ENCODE measurements at places on chromosomes 7 and 10.

DNA sequence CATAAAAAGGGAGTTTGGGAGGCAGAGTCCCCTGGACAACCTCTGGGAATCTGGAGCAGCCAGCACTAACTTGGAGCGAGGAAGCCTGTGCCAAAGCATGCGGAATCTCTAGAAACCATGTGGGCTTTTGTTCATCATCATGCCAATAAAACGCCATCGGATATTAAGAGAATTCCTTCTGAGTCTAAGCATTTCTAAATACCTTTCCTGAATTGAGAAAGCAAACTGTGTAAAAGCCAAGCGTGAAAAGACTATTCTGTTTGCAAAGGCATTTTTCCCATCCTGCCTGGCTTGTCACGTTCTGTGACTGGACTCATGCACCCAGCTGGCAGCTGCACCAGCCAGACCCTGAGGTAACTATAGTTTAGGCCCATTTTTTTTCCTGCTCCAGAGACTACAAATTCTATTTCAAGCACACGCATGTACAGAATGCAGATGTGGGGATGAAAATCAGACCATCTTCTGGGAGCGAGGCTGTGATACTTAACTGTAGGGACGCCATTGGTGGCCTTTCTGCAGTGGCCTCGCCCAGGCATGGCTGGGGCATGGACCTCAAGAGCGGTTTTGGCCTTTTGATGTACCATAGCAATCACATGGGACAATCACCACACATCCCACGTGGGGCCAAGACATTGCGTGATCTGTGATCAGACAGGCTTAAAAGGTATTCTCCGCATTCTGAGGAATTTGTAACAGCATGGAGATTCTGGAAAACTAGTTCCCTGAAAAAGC lies 218.9 kb downstream of the KIAA1217 start:
- DNase-seq = no peak

DNA sequence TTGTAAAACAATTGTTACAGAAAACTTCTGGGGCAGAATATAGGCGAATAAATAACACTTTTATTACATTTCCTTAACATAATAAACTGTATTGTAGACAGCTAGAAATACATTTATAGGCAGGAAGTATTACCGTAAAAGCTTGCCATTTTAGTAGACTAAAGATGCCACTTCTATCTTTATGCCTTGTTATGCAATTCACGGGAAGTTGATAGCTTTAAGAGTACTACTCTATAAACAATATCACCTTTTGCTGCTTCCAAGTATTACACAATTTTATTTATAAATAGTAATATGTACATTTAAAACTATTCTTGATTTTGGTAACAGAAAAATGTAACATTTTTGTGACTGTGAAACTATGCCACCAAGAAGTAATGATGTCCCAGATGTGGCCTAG lies 37.9 kb downstream of the PALS2 start:
- no peak for DNase-seq

DNA sequence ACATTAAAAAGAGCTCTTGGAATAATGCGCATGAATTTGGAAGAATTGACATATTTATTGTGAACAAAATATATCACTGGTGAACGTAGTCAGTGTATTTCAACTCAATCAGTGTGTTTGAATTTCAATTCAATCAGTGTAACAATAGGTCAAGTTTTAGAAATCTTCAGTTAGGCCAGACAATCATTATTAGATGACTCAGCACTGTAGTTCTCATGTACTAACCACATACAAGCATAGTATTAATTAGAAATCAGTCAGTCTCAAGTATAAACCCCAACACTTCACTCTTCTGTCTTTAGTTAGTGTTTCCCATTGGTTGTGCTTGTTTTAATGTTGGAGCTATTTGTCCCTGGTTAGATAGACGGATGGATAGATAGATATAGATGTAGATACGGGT lies 1247.9 kb downstream of the NXPH1 start:
- no peak for DNase-seq

- DNase-seq = peak; percentile 40
Observed at GRCh38 chr10:91088300-91089140, 131.9 kb upstream of the PCGF5 start.

GRCh38 chr10:104342941-104343411 lies 4.7 kb upstream of the ITPRIP start:
- DNase-seq = no peak

DNA sequence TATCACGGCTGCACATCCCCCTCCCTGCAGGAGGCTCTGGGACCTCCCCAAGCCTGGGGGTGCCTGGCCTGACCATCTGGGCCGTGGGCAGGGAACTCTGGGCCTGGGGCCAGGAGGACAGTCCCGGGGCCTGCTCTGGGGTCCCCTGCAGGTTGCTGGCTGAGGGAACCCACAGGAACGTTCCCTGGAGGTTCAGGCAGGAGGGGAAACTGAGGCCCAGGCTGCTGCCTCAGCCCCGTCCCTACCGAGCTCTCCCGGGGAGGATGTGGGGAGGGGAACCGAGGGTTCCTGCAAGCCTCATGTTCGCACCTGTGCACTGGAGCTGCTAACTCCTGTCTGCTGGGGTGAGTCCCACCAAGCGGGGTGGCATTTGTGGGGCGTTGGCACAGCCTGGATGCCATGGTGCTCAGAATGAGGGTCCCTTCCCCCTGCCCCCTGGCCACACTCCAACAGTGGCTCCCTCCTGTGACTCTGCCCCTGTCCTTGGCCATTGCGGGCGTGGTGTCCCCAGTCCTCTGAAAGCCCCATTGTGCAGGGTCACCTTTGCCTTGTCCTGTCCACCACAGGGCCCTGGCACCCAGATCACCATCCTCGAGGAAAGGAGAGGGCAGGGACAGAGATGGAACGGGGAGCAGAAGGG lies 9.4 kb downstream of the ELFN1 start:
- DNase-seq = no peak

- DNase-seq = no peak
Observed at GRCh38 chr10:570628-571163, 118.8 kb downstream of the DIP2C start.

DNA sequence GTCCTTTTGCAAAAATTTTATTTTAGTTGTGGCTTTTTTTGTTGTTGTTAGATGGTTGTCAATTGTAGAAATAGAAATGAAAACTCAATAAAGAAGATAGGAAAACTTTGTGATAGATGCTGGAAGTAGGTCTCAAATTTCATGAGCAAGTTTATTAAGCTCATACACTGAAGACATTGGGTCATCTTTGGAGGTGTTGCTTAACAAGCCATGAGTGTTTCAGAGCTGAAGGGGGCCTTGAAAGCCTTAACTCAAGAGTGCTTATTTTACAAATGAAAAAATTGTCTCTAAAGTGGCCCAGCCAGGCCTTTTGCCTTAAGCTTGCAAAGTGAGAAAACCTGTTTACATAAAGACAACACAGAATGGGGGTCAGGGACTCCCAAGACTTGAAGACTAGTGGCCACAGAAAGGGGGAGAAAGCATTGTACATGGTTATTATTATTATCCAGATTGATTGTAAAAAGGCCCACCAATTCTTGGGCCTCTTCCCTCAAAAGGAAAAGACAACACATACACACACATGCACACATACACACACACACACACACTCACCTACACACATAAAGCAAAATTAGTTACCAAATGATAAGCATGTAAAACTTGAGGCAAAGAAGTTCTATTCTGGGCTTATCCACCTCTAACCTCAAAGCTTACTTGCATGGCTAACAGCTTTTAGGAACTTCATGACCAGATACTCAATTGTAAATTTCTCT lies 49.7 kb upstream of the GLCCI1 start:
- no peak for DNase-seq

DNA sequence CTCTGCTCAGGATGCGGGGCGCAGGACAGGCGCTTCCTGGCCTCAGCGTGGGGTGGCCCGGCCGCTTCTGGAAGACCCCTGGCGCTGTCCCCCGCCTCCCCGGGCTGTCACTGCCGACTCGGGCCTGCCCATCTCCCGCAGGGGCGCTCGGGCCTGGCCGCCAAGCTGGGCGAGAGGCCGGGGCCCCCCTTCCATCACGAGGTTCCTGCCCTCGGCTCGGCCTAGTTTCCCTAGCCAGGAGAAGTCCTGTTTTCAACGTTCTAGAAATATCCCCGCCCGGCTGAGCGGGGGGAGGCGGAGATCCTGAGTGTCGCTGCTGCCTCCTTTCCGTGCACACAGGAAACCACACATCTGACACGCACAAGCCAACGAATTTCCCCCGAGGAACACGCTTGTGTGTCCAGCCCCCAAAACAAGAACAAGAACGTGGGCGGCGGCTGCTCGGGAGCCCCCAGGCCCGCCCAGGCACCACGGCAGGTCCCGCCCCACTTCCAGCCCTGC lies 33.7 kb downstream of the AP5Z1 start:
- peak; percentile 67 for DNase-seq

DNA sequence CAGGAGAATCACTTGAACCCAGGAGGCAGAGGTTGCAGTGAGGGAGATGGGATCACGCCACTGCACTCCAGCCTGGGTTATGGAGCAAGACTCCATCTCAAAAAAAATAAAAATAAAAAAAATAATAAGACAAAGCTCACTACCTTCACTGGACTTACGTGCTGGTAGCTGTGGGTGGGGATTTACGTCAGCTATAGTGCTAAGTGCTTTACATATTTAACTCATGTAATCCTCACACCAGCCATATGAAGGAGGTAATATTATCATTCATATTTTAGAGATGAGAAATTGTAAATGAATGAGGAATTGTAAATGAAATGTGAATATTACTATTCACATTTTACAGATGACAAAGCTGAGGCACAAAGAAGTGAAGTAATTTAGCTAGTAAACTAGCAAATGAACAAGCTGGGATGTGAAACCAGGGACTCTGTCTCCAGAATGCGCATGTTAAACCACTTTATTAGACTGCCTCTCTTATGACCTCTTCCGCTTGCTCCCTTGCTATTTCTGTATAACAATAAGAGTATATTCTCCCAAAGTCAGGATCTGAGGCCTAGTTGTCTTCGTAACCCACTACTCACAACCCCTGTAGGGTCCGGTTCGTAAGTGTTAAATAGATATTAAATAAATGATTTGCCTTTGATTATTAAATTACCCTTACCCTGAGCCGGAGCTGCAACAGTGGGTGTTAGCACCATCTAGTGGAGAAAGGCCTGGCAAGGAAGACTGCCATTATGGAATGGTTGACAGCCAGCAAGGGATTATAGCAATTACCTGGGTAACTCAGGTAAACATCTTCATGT lies 70.2 kb downstream of the HTR7 start:
- DNase-seq = no peak

GRCh38 chr10:124145109-124145870 lies 51.9 kb upstream of the CHST15 start:
- DNase-seq = no peak

GRCh38 chr7:7099584-7100014 lies 82.7 kb upstream of the C1GALT1 start:
- no peak for DNase-seq

- no peak for DNase-seq
Observed at GRCh38 chr7:86844608-86845007, 200.9 kb downstream of the GRM3 start.

DNA sequence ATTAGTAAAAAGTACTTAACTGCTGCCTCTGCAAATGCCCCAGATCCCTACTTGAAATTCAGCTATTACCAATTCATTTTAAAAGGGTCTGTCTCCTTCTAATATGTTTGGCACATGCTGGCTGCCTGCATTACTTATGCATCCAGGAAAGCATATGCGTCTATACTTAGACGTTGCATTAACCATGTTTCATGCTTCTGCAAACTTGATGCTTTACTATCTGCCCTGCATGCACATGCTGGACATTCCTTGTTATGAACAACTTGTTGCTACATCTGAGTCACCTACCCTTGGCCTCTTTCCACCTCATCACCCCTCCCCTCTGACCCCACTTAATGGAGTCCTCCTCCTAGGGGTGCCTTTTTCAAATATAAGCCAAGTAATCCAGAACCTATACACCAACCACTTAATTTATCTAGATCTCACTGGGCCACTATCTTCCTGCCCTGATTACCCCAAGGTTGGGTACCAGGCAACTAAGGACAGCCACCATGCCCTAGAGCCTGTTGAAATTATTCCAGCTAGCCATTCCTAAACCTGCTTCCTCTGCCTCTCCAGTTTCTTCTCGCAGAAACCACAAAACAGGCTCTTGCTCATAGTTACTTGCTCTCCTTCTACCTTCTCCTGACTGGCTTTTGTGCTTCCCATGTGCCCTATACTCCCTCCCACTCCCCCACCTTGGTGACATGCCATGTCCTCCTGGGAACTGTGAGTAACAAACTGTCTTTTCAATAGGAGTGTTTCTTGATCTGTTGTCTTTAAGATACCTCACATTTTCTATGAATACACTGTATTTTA lies 1187.9 kb downstream of the REEP3 start:
- DNase-seq = no peak

GRCh38 chr10:71565284-71566000 lies 154.1 kb downstream of the C10orf105 start:
- no peak for DNase-seq

GRCh38 chr10:49610458-49611165 lies 502 bp downstream of the SLC18A3 start:
- no peak for DNase-seq

DNA sequence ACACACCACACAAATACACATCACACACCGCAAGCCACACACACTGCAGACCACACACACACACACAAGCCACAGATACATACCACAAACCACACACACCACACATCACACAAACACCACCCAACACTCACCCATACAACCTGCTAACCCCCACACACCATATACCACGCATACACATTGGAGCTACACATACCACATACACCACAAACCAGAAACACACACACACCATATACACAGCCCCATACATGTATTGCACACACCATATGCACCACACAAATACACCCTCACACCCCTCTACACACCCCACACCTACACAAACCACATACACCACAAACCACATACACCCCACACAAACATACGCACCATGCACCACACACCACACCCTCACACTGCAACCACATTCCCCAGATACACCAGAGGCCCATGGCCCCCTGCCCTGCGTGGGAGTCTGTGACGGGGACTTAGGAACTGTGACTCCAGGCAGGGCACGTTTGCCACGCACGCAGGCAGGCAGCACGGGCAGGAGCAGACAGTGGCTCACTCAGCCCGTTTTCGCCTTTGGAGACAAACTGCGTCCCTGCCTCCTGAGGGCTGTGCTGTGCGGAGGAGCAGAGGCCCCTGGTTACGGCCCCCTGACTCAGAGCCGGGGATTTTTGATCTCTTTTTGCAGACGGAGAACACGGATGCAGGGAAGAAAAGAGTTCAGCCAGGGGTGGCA lies 52.6 kb downstream of the TMEM209 start:
- no peak for DNase-seq

DNA sequence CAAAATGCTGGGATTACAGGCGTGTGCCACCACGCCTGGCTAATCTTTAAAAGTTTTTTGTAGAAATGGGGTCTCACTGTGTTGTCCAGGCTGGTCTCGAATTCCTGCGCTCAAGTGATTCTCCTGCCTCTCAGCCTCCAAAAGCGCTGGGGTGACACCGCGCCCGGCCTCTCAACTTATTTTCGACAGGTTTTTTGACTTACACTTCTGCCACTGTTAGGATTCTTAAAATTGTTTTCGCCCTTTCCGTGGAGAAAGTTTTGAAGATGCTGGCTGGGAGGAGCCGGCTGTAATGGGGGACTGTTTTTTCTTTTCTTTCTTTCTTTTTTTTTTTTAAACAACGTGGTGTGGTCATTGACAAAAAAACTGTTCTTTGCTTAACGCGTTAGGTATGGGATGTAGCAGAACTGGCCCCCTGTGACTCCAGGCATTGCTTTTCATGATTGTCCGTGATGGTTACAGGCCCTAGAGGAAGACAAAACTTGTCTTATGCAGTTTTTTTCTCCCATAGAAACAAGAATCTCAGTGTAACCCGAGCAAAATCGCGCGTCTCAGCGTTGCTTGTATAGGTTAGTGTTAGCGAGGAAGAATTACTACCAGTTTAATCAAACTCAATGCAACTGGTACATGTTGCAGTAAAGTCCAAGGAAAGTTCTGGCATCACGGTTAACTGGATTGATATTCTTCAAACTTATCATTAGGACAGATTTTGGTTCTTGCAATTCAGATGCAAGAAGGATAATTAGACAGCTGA lies 72.2 kb downstream of the DAGLB start:
- no peak for DNase-seq
